ENCODE measurements at places on chromosomes 2 and 18.
A peak's percentile ranks its signal among the peaks of the same experiment; 100 is the strongest.

GRCh38 chr2:229387866-229388265 is 116.8 kb upstream of the PID1 start:
- no peak for DNase-seq

DNA sequence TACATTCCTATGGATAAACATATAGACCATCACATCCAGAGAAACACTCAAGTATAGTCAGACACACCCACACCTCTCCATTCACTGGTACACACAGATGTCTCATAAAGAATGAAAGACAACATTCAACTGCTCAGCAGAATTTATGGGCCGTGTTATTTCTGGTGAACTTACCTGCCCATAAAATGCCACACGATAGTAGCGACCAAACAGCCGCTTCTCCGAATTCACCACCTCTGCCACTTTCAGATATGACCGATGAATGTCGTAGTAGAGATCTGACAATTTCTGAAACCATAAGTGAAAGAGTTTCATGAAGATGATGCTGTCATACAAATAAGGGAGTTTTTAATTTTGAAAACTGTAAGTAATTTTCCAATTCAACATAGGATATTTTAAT is 70.7 kb upstream of the CCDC195 start:
- DNase-seq = no peak

DNA sequence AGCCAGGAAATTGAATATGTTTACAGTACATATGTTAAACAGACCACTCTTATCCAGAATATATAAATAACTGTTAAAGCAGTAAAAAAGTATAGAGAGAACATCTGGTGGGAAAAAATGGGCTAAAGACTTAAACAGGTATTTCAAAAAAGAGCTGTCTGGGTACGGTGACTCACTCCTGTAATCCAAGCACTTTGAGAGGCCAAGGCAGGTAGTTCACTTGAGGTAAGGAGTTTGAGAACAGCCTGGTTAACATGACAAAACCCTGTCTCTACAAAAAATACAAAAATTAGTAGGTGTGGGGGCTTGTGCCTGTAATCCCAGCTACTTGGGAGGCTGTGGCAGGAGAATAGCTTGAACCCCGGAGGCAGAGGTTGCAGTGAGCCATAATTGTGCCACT is 171.4 kb upstream of the FSIP2 start:
- DNase-seq = peak; percentile 52

DNA sequence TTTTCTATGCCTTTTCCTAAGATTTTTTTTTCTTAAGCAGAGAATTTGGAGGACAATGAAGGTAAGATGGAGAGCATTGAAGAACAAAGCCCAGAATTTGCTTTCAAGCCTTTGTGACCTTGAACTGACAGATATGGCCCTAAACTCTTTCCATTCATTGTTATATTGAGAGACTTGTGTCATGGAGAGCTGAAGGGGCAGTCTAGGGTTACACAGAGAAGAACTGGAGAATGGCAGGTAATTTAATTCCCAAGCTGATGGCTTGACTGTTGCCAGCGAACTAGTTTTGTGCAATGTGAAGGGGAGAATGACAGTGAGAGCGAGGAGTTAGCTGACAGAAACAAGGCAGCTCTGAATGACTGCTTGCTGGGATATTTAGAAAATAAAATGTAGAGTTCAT is 1344.2 kb downstream of the LRP1B start:
- DNase-seq = no peak

DNA sequence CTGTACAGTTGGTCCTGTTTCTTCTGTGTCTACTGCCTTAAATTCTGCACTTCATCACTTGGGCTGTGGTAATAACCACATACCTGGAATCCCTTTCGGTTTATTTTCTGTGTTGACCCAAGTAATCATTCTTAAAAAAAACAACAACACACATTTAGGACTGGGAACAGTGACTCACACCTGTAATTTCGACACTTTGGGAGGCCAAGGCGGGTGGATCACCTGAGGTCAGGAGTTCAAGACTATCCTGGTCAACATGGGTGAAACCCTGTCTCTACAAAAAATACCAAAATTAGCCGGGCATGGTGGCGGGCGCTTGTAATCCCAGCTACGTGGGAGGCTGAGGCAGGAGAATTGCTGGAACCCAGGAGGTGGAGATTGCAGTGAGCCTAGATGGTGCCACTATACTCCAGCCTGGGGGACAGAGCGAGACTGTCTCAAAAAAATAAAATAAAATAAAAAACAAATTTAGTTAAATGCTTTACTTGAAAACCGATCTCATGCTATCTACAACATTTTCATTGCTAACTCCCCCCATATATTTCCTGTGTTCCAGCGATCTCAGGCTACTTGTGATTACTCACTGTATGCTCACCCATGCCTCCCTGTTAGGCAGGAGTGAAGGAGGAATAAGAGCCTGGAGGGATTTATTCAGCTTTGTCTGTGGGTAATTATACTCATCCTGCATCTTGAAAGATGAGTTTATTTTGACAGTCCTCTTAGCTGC is 18.2 kb downstream of the ACSL3 start:
- DNase-seq = peak; percentile 91

GRCh38 chr2:186437719-186438118 is 48.3 kb upstream of the ZC3H15 start:
- peak; percentile 34 for DNase-seq

DNA sequence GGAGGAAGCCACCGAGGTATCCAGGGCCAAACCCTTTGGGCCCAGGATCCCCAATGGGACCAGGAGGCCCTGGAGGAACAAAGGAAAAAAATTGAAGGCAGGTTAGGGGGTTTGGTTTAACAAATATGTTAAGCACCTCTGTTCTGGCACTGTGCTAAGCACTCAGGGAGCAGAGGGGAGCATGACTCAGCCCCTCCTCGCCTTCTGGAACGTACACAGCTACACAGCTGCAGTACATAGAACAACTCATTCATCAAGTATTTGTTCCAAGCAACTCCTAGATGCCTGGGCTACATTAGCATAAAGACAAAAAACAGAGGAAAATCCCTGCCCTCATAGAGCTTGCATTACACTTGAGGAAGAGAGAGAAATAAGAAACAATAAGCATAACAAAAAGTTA is 153.6 kb downstream of the COL4A4 start:
- DNase-seq = peak; percentile 36

GRCh38 chr2:40016151-40016885 is 237.3 kb upstream of the THUMPD2 start:
- DNase-seq = peak; percentile 26
